ENCODE measurements at places on chromosomes 2 and 18.

GRCh38 chr2:29949042-29949441 lies 27.7 kb upstream of the ALK start:
- no peak for DNase-seq

GRCh38 chr2:33291278-33292013 lies 185.0 kb upstream of the RASGRP3 start:
- DNase-seq: no peak

GRCh38 chr2:158513841-158514240 lies 57.1 kb downstream of the PKP4 start:
- DNase-seq: no peak

- no peak for DNase-seq
Observed at GRCh38 chr2:149290662-149291061, 39.7 kb upstream of the LYPD6 start.

GRCh38 chr2:174636987-174637386 lies 39.4 kb upstream of the WIPF1 start:
- no peak for DNase-seq

GRCh38 chr2:201263779-201264178 lies 3.4 kb downstream of the CASP8 start:
- no peak for DNase-seq
